Central memory CD4-positive, alpha-beta T cell (primary cell): ENCODE measurements at places on chromosomes 5 and 9.

- peak; percentile 24 for DNase-seq
Measured at GRCh38 chr5:57176350-57176857, 2.5 kb downstream of the GPBP1 start.

- no peak for DNase-seq
Measured at GRCh38 chr5:148995791-148996190, 67.1 kb downstream of the SH3TC2 start.

- no peak for DNase-seq
Measured at GRCh38 chr9:129209109-129209508, 31.0 kb upstream of the IER5L start.

- DNase-seq: no peak
Measured at GRCh38 chr5:100762108-100762507, 141.0 kb downstream of the ST8SIA4 start.

GRCh38 chr9:26833792-26834191, 58.8 kb downstream of the CAAP1 start:
- no peak for DNase-seq

- peak; percentile 57 for DNase-seq
Measured at GRCh38 chr9:131407717-131408195, 13.9 kb downstream of the PRRC2B start.

GRCh38 chr5:133696782-133697507, 84.6 kb upstream of the FSTL4 start:
- DNase-seq: no peak

DNA sequence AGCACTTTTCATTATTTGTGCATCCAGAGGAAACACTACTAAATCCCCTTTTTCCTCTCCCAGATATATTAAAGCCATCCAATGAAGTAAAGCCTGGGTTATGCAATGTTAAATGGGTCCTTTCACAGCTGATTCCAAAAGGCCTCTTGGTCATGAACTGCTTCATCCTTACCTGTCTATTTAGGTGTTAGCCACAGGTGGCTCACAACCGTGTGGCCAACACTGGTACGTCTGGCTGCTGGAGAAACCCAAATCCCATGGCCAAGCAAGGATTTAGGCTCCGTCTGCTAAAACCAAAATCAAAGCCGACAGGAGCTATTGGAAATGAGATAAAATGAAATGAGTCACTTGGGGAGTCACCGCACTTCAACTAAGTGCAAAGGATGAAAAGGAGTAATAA, 193.9 kb downstream of the ADCY2 start:
- DNase-seq: no peak

DNA sequence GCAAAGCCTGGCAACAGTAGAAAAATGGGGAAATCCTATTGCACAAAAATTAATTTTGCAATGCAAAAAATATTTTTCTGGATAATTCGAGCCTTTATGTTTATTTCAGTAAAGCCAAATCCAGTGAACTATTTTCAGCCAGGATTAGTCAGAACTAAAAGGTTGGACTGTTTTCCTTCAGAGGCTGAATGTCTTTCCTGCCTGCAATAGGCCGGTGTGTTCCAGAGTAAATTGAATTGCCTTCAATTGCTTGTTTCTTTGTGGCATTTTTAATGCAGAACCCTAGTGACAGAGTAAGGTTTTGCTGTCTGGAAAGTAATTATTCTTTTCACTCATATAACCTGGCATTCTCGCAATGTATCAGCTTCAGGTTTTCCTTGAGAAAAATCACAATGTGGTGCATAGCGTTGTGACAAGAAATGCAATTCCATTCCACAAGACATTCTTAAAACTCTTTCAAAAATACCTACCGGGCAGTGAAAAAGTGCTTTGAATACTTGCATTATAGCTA, 183.7 kb downstream of the GLIS3 start:
- DNase-seq: no peak

DNA sequence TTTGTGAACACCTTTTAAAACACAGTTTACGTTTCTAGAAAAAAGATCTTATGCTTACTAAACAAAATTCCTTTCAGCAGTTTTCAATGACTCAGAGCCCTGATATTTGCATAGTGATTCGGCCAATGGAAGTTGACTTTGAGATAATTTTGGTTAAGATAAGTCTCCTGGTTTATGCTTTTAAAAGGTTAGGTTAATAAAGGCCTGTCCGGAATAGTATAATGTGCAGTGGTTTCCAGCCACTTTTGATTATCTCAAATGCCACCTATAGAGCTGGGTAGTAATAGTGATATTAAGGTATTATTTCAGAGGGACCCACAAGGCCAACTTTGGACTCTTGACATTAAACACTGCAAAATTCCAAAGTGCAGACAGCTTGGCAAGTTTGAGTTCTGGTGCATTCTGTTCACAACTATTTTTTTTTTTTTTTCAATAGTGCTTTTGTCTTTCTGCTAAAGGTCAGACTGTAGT, 86.1 kb downstream of the F2RL2 start:
- no peak for DNase-seq
